GM03348 (cell line): ENCODE measurements at places on chromosomes 3 and 15.

DNA sequence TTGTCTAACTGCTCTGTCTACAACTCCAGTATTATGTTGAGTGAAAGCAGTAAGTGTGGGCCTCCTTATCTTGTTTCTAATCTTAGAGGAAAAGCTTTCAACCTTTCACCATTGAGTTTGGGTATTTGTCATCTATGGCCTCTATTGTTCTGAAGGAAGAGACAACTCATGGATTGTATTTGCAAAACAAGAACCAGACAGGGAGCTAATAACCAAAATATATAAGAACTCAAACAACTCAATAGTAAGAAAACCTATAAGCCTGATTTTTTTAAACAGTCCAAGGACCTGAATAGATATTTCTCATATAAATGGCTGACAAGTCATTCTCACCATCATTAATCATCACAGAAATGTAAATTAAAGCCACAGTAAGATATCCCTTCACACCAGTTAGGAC lies 113.0 kb downstream of the TAFA4 start:
- DNase-seq = no peak

DNA sequence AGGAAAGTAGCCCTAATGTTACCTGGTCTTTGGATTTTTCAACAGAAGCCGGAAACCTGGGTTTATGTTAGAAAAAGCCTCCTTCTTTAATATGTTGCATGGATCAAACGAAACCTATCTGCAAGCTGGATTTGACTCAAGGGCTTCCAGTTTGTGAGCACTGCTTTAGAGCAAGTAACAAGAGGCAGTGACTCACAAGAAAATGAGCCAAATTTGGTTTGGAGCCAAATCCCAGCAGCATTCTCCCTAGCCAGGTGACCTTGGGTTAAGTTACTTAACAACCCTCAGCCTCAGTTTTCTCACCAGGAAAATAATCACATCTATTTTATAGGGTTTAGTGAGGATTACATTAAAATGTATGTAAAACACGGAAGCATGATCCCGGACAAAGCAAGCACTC lies 215.2 kb upstream of the PRICKLE2 start:
- DNase-seq = peak; percentile 32

- DNase-seq = no peak
Measured at GRCh38 chr3:119613201-119613600, 15.5 kb downstream of the PLA1A start.

- no peak for DNase-seq
Measured at GRCh38 chr3:54875596-54876268, 52.1 kb downstream of the LRTM1 start.

DNA sequence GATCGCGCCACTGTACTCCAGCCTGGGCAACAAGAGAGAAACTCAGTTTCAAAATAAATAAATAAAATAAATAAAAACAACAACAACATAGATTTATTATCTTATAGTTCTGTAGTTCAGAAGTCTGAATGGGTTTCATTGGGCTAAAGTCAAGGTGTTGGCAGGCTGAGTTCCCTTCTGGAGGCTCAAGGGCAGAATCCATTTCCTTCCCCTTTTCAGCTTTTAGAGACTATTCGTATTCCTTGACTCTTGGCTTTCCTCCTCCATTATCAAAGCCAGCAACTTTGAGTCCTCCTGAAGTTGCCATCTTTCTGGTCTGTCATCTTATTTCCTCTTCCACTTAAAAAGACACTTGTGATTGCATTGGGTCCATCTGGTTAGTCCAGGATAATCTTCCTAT lies 12.1 kb downstream of the BLM start:
- no peak for DNase-seq

GRCh38 chr3:58743296-58743695 lies 76.7 kb upstream of the FAM3D start:
- DNase-seq = no peak

DNA sequence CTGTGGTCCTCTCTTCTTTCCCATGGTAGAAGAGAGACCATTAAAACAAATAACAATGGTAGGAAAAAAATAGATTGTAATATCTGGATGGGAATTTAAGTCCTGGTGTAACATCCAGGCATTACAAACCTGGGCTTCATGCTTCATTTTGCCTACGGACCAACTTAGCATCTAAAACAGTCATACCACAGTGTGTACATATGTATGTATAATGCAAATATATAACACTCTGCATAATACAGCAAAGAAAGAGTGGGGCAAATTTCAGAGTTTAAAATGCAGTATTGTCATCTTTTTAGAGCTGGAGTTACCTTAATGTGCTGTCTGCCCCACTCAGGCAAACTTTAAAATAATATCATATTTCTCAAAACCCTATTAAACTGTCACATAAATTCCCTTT lies 298.2 kb downstream of the AGBL1 start:
- DNase-seq = no peak
